ENCODE measurements at places on chromosomes 2 and 18.

- no peak for DNase-seq
These were observed 961.6 kb upstream of the LRRTM1 start for GRCh38 chr2:81266106-81266505.

- no peak for DNase-seq
These were observed 151.3 kb upstream of the SOX11 start for GRCh38 chr2:5540856-5541255.

GRCh38 chr2:160440888-160441287, 52.7 kb downstream of the RBMS1 start:
- DNase-seq, result no peak

GRCh38 chr2:9135822-9136558, 70.6 kb upstream of the ASAP2 start:
- no peak for DNase-seq

GRCh38 chr18:8943900-8944870, 158.3 kb upstream of the NDUFV2 start:
- peak; percentile 87 for DNase-seq

DNA sequence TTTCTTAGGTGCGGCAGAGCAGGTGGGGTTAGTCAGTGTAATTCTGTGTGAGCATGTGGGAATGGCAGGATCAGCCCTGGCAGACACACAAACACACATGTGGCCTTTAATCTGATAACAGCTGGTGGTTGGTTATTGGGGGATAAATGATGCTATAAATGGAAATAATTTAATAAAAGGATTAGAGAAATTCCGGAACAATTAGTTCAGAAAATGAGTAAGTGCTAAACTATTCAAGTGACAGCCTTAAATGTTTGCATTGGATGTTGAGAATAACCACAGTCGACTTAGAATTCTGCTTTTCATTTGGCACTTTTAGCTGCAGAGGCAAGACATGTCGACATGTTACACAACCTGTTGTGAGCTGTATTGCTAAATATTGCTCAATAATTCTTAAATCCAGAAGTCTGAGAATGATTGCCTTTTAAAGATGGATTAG, 7.2 kb downstream of the SMYD1 start:
- DNase-seq, result peak; percentile 79
